Hepatic stellate cell (primary cell): ENCODE measurements at places on chromosomes 1 and 21.

GRCh38 chr1:230057681-230058565 lies 9.1 kb upstream of the GALNT2 start:
- no peak for DNase-seq

GRCh38 chr1:75521658-75522057 lies 89.3 kb downstream of the SLC44A5 start:
- no peak for DNase-seq

GRCh38 chr1:167182571-167183320 lies 37.9 kb upstream of the POU2F1 start:
- DNase-seq, result no peak

DNA sequence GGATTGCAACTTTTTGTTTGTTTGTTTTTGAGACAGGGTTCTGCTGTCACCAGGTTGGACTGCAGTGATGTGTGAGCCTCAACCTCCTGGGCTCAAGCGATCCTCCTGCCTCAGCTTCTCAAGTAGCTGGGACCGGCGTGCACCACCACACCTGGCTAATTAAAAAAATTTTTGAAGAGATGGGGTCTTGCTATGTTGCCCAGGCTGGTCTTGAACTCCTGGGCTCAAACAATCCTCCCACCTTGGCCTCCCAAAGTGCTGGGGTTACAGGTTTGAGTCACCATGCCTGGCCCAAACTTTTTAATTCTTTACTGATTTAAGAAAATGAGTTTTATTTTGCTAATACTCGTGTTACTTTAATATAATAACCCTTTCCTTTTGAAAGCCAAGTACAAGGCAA lies 31.5 kb upstream of the SERPINC1 start:
- DNase-seq, result no peak

GRCh38 chr1:35264871-35265270 lies 3.6 kb upstream of the ZMYM4 start:
- peak; percentile 21 for DNase-seq

- no peak for DNase-seq
Observed at GRCh38 chr1:172658871-172659453, at the start of gene FASLG. TSS of gene FASLG (plus strand) at chr1:172659103. CDS start at chr1:172659202, 99 bp downstream.

DNA sequence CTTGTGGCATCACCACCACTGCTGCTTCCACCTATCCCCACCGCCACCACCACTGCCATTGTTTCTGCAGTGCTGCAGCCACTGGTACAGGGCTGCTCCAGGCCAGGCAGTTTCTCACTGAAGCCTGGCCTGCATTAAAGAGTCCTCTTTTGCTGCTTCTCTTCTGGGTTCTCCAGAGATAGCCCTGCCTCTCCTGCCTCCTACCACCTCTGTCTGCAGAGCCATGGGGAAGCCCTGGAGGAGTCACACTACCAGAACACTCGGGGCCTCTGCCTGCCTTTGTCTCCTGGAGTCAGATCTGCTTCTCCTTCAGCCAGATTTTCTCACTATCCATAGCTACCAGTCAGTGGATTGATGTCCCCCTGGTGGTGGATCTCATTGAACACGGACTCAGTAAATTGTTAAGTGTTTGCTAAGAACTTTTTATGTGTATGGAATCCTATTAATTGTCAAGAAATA lies 37.7 kb upstream of the DDAH1 start:
- no peak for DNase-seq

DNA sequence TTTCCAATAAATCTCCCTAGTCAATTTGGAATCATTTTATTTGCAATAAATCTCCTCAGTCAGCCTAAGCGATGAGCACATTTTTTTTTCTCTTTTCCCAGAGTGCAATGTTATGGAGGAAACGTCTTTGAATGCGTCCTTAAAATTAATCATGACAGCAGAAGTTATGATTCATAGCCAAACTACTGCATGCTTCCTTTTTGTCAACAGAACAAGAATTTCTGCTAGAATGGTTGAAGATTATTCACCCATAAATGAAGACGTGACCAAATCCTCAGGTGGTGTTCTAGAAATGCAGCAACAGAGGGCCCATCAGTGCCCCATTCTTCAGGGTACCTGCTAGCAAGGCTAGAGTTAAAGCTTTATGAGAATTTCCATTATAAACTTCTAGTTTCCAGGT lies 407.9 kb upstream of the PKN2 start:
- DNase-seq, result no peak

DNA sequence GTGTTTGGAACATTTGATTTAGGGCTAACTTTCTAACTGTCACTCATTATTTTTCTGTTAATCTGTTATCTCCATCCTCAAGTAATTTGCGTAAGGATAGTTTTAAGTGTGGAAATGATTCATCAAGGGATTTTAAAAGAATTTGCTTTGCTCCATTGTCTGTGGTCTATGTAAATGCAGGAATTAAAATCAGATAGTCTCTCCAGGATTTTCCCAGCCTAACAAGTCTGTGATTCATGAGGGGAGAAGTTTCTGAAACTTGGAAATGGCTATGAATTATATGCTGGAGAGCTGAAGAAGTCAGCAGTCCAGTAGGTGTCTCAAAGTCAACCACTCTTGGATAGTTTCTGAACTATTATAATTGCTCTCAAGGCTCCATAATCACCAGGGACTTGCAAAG lies 264.5 kb downstream of the MRPL39 start:
- no peak for DNase-seq

DNA sequence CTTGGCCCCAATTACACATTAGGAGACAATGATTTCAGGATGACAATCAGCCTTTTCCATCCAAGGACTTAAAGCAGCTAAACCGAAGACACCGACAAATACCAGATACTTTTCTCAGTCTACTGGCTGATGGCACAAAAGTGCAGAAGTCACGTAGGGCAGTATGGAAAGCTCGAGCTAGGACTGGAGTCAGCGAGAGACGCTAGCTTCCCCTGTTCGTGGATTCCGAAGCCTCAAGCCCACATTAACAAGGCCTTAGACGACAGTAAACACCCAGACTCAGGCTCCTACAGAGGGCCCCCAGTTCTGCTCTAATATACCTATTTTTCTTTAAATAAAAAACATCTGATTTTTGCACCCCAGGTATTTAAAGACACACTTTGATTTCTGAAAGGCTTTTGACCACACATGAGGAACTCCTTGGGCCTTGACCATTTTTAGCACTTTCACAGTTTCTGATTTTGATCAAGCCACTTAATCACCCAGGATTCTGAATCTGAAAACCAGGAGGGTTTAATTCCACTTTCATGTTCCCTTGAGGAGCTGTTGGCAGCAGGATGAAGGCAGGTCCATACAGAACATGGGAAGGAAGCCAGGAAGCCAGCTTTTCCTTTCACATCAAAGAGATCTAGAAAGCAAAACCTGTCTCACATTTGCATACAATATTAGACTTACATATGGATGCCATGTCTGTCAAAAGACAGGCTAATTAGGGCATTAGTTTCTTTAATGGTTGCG lies 204.1 kb downstream of the GABPA start:
- no peak for DNase-seq

GRCh38 chr1:209202830-209203532 lies 380.5 kb upstream of the CAMK1G start:
- DNase-seq, result peak; percentile 50

- no peak for DNase-seq
Observed at GRCh38 chr1:221739018-221739676, 2.7 kb downstream of the DUSP10 start.
